Neural crest cell (in vitro differentiated cells): ENCODE measurements at places on chromosomes 16 and 17.

- peak overlapping the region; percentile 99 for H3K4me3 ChIP-seq
- DNase-seq: no peak
- no peak overlapping the region for H3K27ac ChIP-seq
- H3K4me1 ChIP-seq: peaks cover 66% of the 10 kb centered on the region
- H3K27me3 ChIP-seq: peaks cover 9% of the 10 kb centered on the region
Observed at GRCh38 chr17:16443511-16444257, 28.3 kb downstream of the TRPV2 start.

GRCh38 chr17:601244-601925 lies 113.3 kb downstream of the VPS53 start:
- no peak overlapping the region for H3K4me3 ChIP-seq
- H3K27ac ChIP-seq: no peak overlapping the region
- H3K4me1 ChIP-seq: peaks cover 7% of the 10 kb centered on the region
- H3K27me3 ChIP-seq: no peaks in the 10 kb centered on the region

DNA sequence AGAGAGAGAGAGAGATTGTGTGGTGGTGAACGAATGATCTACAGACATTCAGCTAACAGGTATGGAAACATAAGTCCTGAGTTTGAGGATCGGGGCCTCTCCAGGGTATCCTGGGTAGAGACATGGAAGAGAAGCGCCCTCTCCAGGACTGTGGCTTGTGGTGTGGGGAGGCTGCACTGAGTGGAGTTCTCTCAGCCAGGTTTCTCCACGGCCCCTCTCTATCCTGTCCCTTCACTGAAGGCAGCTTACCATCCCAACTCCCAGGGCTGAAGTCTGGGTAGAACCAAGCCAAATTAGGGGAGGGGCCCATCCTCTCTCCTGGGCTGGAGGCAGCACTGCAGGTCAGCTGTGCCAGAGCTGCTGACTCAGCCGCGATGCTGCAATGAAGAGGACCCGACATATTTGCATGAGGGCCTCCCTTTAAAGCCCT lies 6.2 kb downstream of the C1QL1 start:
- no peak for DNase-seq
- no peak overlapping the region for H3K4me3 ChIP-seq
- peaks cover 32% of the 10 kb centered on the region for H3K27me3 ChIP-seq

DNA sequence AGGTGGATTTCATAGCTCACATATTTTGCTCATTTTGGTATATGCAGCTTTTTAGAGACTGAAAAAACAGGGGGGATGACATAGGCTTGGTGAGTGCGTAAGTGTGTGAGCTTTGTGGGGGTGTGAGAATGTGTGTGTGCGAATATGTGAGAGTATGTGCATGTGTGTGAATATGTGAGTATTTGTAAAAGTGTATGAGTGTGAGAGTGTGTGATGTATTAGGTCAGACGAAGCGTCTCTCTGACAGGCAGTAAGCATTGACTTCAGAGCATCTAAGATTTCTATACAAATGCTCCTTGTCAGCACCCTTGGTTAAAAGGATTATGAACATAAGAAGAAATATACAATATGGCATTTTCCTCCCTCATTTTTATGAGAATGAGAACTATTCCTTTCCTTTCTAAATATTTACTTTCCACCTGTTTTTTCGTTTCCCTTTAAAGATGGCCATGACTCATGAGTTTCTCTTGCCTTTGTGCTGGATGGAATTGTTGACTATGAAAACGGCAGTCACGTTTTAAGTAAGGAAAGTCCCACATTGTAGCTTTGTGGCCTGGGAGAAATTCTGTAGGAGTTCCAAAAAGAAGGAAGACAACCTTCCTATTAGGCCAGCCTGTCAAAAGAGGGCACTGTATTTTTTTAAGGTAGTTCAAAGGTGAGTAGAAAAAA lies 276.4 kb downstream of the FOXL1 start:
- H3K36me3 ChIP-seq: no peaks in the 10 kb centered on the region
- H3K27ac ChIP-seq: no peak overlapping the region
- peaks cover 2% of the 10 kb centered on the region for H3K27me3 ChIP-seq
- no peak for DNase-seq
- peaks cover 19% of the 10 kb centered on the region for H3K4me1 ChIP-seq
- H3K4me3 ChIP-seq: no peak overlapping the region

DNA sequence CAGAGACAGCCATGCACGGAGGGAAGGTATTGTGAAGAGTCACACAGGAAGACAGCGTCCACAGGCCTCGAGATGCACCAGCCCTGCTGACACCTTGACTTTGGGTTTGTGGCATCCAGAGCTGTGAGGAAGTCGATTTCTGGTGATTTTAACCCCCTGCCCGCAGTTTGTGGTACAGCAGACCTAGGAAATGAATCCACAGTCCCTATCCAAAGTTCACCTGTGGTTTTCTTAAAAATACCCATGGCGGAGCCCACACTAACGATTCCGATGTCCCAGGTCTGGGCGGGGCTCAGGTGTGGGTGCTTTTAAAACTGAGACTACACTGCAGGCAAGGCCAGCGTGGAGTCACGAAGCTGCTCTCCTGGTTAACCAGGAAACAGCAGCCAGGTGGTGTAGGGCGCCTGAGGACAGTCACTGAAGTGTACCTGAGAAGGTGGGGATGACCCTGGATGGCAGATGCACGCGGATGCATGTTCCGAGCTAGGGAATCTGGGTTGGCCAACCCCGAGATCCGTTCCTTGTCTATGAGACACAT lies 14.4 kb upstream of the MEAK7 start:
- no peaks in the 10 kb centered on the region for H3K27me3 ChIP-seq
- no peak for DNase-seq
- H3K4me3 ChIP-seq: no peak overlapping the region
- no peaks in the 10 kb centered on the region for H3K36me3 ChIP-seq

DNA sequence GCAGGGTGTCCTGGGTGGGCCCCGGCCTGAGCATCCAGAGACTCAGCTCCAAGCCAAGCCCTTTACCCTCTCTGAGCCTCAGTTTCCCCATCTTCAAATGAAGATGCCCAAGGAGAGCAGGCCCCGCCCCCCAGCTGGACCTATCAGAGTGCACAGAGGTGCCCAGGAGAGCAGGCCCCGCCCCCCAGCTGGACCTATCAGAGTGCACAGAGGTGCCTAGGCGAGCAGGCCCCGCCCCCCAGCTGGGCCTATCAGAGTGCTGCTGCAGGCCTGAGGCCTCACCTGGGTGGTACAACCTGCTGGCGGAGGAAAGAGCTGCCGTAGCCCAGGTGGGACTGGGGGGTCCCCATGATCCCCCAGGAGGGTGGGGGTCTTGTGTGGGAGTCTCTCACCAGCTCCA lies 3.4 kb upstream of the SSTR5 start:
- no peak overlapping the region for H3K27ac ChIP-seq

- H3K36me3 ChIP-seq: no peaks in the 10 kb centered on the region
- H3K4me3 ChIP-seq: no peak overlapping the region
- no peak overlapping the region for H3K27ac ChIP-seq
- H3K4me1 ChIP-seq: no peaks in the 10 kb centered on the region
- H3K27me3 ChIP-seq: peaks cover 32% of the 10 kb centered on the region
Observed at GRCh38 chr17:6695051-6695450, 18.1 kb downstream of the SLC13A5 start.

DNA sequence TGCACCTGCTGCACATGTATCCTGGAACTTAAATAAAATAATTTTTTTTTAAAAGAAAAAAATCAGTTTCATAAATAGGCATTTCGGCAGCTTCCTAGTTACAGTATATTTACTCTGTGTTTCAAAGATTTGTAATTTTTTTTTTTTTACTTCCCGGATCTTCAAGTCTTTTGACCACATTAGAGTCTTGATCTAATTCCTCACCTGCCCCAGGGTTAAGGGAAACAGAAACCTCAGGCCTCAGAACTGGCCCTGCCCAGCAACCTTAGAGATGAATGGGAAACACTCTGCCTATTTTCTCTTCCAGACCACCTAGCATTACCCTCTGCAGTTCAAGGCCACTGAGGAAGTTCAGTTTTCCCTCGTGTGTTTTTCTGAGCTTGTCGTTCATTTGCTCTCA lies 304.0 kb downstream of the MAF start:
- no peak overlapping the region for H3K4me3 ChIP-seq
- no peak for DNase-seq
- H3K4me1 ChIP-seq: peaks cover 30% of the 10 kb centered on the region
- H3K27me3 ChIP-seq: peaks cover 75% of the 10 kb centered on the region

DNA sequence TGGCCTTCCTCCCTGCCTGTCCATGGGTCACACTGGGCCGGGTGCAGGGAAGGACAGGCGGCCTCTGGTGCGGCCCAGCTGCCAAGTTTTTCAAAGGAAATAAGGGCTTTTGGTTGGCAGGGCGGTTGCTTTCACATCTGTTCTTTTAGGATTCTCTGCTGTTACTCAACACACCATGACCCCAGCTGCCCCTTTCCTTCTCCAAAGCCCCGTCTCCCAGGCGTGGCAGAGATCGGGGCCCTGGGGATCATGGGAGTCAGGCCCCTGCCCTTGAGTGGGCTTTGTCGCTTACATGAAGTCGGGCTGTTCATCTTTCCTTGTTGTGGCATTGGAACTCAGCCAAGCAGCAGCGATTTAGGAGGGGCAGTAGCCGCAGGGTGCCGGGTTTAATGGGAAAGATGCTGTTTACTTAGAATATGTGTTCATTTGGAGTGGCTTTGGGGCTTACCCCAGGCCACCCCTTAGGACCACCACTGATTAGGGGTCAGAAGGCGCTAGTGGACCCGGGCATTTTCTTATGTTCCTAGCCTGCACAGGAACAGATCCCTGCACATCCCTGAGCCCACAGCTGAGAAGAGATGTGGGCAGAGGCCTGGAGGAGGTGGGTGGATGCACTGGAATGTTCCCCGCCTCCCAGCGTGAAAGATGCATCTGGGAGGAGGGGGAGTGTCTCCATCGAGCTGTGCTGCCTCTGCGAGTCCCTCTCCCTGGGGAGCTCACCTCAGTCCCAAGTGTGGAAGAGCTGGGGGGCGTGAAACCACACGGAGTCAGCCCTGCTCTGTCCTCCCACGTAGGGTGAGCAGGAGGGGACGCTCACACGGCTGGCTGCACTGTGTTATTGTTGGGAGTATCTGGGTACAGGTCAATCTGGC lies 6.8 kb upstream of the ADCY7 start:
- peaks cover 29% of the 10 kb centered on the region for H3K4me1 ChIP-seq
- DNase-seq: no peak
- no peak overlapping the region for H3K4me3 ChIP-seq
- H3K27me3 ChIP-seq: peaks cover 21% of the 10 kb centered on the region
- no peaks in the 10 kb centered on the region for H3K36me3 ChIP-seq

GRCh38 chr17:60601447-60602384 lies 1.7 kb downstream of the PPM1D start:
- no peaks in the 10 kb centered on the region for H3K27me3 ChIP-seq
- peak overlapping the region; percentile 99 for H3K4me3 ChIP-seq
- H3K4me1 ChIP-seq: peaks cover 54% of the 10 kb centered on the region
- no peaks in the 10 kb centered on the region for H3K36me3 ChIP-seq

GRCh38 chr16:19294156-19294649 lies 8.7 kb downstream of the CLEC19A start:
- no peaks in the 10 kb centered on the region for H3K36me3 ChIP-seq
- no peak overlapping the region for H3K27ac ChIP-seq
- H3K4me3 ChIP-seq: no peak overlapping the region
- peaks cover 5% of the 10 kb centered on the region for H3K27me3 ChIP-seq
- DNase-seq: no peak
- peaks cover 48% of the 10 kb centered on the region for H3K4me1 ChIP-seq

- peaks cover 17% of the 10 kb centered on the region for H3K4me1 ChIP-seq
- peaks cover 5% of the 10 kb centered on the region for H3K36me3 ChIP-seq
- H3K27me3 ChIP-seq: no peaks in the 10 kb centered on the region
- no peak overlapping the region for H3K4me3 ChIP-seq
Observed at GRCh38 chr16:88309908-88310265, 72.9 kb upstream of the ZNF469 start.

- H3K4me1 ChIP-seq: no peaks in the 10 kb centered on the region
- H3K27ac ChIP-seq: no peak overlapping the region
- no peak overlapping the region for H3K4me3 ChIP-seq
- no peaks in the 10 kb centered on the region for H3K27me3 ChIP-seq
- no peak for DNase-seq
- H3K36me3 ChIP-seq: no peaks in the 10 kb centered on the region
Observed at GRCh38 chr17:1009229-1010085, 12.5 kb downstream of the TIMM22 start.

DNA sequence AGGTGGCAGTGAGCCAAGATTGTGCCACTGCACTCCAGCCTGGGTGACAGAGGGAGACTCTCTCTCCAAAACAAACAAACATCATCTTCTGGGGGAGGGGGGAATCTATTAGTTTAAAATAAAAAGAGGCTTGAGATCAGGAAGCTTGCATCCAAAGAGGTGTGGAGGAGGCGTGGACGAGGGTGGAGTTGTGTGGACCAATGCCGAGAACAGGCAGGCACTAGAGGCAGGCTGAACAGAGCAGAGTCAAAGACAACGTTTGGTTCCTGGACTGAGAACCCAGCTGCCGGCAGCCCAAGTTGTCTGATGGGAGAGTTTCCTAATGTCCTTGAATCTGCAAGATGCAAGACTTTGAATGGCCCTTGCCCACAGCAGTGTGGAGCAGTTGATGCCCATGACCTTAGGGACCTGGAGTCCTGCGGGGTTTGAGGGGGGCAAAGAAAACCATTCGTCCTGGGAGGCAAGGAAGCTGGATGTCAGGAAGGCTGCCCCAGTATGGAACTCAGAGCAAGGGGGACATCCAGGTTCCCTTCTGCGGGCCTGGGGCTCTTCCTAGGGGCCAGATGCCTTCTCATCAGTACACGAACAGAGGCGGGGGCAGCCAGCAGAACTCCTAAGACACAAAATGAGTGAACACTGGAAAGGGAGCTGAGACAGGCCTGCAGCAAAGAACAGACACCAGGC lies 9.2 kb downstream of the TBC1D16 start:
- H3K4me3 ChIP-seq: peak overlapping the region; percentile 38
- H3K36me3 ChIP-seq: peaks cover 6% of the 10 kb centered on the region
- no peaks in the 10 kb centered on the region for H3K27me3 ChIP-seq
- H3K27ac ChIP-seq: peak overlapping the region; percentile 3

DNA sequence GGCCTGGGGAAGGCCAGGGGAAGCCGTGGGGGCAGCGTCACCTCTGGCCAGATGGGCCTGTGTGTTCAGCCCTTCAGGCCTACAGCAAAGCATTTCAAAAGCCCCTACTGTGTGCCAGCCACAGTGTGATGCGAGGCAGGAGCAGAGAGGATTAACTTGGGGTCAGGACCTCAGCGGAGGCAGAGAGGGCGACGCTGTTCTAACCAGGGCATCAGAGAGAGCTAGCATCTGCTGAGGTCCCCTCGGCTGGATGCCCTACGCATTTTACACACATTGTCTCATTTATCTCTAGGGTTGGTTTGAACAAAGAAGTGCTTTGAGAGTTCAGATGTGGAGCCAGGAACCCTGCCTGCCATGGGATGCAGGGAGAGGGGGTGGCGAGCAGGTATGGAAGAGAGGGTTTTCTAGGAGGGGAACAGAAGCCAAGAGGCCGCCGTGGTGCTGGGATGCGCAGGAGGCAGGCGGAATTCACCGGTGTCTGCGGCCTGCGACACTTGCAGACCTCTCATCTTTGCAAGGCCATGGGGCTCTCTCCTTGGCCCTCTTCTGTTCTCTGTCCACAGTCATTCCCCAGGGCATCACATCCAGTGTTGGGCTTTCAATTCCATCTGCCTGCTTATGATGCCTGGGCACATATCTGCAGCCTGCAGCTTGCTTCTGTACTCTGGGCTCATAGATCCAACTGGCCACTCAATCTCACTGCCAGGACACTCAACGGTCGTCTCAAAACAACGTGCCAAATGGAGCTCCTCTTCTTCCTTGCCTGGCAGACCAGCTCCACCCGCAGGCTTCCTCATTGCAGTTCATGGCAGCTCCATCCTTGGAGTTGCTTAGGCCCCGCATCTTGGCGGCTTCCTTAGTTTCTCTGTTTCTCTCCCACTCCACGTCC lies 8.1 kb upstream of the NKD1 start:
- H3K27ac ChIP-seq: peak overlapping the region; percentile 31
- no peaks in the 10 kb centered on the region for H3K27me3 ChIP-seq
- H3K4me3 ChIP-seq: peak overlapping the region; percentile 47
- no peaks in the 10 kb centered on the region for H3K36me3 ChIP-seq
- H3K4me1 ChIP-seq: peaks cover 52% of the 10 kb centered on the region
- DNase-seq: no peak
